ENCODE measurements at places on chromosomes 7 and 10.

DNA sequence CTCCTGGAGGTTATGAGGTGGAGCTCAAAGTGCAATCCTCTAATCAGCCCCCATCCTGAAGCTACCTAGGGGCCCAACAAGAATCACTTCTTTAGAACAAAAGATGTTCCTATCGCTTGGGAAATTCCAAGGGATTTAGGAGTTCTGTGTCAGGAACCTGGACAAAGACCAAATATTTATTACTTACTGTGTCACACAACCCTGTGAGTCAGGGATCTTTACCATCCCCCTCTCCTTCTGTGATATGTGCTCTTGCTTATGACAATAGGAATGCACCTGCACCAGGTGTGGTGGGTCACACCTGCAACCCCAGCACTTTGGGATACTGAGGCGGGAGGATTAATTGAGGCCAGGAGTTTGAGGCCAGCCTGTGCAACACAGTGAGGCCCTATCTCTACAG, 485.8 kb downstream of the PLXDC2 start:
- DNase-seq: no peak

GRCh38 chr10:97109547-97109946, 76.2 kb downstream of the SLIT1 start:
- no peak for DNase-seq

GRCh38 chr7:87427288-87427687, 48.2 kb downstream of the ABCB4 start:
- no peak for DNase-seq

- DNase-seq: no peak
Observed at GRCh38 chr10:60358282-60358681, 31.4 kb downstream of the ANK3 start.

DNA sequence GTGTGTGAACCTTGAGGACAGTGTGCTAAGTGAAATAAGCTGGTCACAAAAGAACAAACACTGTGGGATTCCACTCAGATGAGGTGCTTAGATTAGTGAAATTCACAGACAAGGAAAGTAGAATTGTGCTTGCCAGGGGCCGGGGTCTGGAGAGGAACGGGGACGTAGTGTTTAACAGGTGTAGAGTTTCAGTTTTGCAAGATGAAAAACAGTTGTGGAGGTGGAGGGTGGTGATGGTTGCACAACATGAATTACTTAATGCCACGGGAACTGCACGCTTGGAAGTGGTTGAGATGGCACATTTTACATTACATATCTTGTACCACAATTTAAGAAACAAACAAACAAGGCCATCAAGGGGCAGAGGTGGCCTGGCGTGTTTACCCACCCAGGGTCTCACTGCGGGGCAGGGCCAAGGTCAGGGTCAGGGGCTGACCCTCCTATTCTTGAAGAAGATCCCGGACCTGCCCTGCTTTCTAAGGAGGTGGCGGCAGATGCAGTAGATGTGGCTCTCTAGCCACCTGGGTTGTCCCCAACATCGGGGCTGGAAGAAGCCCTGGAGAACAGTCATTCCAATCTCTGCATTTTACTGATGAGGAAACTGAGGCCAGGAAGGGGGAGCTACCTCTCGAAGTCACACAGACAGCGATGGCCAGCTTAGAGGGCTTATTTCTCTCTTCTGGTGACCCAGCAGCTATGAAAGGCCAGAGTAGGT, 91.5 kb upstream of the LRRC4 start:
- no peak for DNase-seq

DNA sequence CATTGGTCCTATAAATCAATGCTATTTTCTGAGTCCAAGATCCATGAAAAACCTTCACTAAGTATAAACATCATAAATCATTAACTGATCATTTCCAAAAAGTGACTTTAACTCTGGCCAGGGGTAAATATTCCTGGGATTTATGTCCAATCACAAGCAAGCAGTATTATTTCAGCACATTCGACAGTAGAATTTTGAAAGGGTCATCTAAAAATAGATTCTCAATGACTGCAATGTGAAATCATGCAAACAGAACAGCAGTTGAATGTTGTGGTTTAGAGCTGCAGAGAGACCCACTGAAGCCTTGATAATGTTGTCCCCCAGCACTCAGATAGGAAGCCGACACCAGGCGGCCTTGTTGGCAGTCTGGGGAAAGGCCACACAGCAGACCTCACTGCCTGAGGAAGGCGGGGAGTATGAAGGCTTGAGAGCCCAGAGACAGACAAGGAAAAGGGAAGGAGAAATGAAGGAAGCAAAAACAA, 38.1 kb downstream of the FAM107B start:
- no peak for DNase-seq

GRCh38 chr10:16735671-16736070, 81.6 kb downstream of the RSU1 start:
- no peak for DNase-seq

- no peak for DNase-seq
Observed at GRCh38 chr7:142405122-142405765, 147.4 kb upstream of the PRSS58 start.

- DNase-seq: no peak
Observed at GRCh38 chr7:101636822-101637623, 7.9 kb upstream of the MYL10 start.

DNA sequence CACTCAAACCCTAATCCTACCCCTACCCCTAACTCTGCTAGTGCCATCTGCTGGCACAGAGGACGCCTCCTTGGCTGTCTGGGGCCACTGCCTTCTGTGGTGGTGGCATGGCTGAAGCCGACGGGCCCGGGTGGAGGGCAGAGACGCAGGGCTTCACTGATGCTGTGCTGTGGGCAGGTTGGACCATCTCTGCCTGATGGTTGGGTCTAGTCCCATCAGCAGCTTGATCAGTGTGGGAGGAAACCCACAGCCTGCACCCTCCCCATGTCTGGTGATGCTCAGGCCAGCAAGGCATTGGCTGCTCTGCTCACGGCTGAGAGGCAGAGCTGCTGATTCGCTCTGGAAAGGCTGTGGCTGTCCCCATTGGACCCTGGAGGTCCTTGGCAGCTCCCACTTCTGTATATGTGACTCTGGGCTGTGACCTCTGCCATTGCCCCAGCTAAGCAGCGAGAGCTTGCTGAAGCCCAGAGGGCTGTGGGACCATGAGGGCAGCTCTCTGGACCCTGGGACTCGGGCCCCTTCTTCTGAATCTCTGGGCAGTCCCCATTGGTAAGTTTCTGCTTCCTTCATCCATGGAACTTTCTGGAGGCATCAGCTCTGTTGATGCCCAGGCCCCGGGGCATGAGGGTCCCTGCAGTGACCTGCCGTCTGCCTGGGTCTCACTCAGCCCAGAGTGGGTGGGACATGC, at the start of gene SCART1:
Gene SCART1 (plus strand): TSS at position 430 of the 688 bp plus-strand sequence. CDS start 53 bp downstream, at position 483.
- DNase-seq: peak; percentile 24

DNA sequence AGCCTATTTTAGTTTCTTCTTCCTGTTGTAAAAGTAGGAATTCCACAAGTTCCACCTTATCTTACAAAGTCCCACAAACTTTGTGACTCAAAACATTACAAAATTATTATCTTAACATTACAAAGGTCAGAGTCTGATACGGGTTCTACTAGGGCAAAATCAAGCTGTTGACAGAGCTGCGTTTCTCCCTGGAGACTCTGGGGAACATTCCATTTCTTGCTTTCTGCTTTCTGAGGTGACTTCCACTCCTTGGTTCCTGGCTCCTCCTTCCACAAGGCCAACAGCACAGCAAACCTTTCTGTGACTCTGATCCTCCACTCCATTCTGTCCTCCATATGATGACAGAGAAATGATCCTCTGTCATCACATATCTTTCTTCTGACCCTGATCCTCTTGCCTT, 10.6 kb downstream of the OR2F1 start:
- DNase-seq: no peak
